Hepatocyte (in vitro differentiated cells): ENCODE measurements at places on chromosomes 6 and 20.

DNA sequence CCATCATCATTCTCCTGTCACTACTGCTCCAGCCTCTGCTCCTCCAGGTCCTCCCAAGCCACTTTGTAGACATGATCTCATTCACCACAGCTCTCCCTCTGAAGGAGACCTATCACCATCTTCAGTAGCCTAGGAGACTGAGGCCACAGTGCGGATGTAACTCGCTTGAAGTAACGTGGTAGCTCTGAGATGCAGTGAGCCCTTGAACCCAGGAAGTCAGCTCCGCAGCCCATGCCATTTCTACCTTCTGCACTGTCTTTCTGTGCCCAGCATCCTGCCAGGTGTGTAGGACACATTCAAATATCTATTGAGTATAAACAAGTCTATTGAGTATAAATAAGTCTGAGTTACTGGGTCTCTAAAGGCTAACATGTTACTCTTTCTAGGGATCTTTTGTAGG is 164.4 kb downstream of the CDH26 start:
- no peak for DNase-seq

DNA sequence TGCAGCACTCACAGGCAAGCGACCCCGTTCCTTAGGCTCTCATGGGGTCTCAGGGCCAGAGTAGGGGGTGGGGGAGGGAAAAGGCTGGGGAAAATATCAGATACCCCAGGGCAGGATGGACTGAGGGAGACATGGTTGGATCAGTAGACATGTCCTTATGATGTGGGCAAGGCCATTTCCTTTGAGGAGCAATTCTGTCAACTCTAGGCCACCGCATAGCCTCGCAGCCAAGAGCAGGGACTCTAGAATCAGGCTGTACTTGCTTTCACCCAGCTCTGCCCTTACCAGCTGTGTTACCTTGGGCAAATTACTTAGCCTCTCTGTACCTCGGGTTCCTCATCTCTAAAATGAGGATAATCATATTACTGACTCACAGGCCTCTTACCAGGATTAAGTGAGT is 2.2 kb upstream of the MAPK13 start:
- DNase-seq: no peak

GRCh38 chr6:1310628-1311399 is 1.1 kb upstream of the FOXQ1 start:
- peak; percentile 73 for DNase-seq

DNA sequence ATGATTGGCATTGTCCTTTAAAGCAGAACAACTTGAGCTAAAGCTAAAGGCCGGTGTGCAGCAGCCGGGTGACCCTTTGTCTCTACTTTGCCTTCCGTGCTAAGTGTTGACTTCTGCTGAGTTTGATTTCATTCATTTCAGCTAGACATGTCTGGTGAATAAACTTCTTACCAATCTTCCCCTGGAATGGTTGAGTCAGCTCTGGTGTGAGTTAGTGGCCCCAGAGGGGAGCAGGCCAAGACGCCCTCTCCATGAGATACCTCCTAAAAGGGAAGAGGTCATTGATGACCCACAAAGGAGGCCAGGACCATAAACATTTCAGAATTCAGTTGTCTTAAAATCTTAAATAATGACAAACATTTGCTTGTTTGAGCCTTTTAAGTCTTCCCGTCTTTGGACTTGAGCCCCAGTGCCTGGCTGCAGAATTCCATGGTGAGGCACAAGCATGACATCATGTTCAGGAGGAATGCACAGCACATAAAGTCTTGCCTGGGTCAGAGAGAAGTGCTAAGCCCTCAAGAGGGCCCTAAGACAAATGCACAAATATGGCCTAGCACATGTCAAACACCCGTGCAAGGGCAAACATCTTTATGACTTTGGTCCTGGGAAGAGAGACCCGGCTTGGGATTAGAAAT is 96.3 kb upstream of the NEDD9 start:
- DNase-seq: peak; percentile 52

DNA sequence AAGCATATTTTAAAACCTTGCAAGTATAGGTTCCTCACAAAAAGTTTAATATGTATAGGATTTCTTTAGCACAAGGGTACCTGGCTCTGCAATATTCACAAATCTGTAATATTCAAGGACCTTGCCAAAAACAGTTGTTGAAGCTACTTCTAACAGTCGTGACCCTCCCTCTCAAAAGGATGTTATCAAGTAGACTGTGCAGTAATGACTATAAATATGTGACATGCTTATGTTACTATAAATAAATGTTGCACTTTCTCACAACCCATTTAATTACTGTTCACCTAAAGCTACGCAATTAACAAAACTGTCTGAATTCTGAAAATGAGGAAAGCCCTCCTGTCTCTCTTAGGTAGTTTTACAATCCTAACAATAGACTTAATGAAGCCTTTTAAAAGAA is 41.8 kb downstream of the FYN start:
- DNase-seq: no peak

- no peak for DNase-seq
Observed at GRCh38 chr6:24788031-24788665, 10.6 kb downstream of the ARMH2 start.

GRCh38 chr20:64157878-64158277 is 6.4 kb upstream of the MYT1 start:
- DNase-seq: no peak

DNA sequence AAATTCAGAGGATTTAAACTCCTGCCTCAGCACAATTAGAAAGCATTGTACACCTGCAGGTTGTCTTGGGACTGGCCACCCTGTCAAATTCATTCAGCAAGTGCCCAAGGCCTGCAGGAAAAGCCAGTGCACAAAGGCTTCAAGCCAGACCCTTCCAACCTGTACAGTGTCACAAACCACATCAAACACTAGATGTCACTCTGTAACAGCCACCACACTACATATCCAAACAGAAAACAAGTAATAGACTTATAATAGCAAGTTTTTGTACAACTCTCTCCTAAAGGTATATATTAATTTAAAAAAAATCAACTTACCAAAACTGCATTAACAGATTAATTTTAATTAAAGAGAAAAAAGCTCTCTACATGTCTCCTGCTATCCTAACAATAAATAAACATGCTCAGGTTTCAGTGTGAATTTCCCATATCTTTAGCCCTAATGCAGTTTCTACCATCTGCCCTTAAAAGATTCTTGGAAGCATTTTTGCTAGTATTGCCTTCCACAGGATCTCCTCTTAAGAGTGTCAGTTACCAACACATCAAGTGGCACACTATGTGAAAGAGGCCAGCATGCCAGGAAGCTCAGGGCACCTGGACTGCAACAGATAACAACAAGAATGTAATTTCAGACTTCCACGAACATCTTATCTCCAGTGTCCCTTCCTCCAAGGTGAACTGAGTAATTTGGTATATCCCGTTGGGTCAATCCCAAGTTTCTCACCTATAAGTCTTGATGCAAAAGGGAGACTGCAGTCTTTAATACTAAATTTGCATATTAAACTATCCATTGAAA is 47.5 kb downstream of the RALGAPA2 start:
- peak; percentile 36 for DNase-seq

DNA sequence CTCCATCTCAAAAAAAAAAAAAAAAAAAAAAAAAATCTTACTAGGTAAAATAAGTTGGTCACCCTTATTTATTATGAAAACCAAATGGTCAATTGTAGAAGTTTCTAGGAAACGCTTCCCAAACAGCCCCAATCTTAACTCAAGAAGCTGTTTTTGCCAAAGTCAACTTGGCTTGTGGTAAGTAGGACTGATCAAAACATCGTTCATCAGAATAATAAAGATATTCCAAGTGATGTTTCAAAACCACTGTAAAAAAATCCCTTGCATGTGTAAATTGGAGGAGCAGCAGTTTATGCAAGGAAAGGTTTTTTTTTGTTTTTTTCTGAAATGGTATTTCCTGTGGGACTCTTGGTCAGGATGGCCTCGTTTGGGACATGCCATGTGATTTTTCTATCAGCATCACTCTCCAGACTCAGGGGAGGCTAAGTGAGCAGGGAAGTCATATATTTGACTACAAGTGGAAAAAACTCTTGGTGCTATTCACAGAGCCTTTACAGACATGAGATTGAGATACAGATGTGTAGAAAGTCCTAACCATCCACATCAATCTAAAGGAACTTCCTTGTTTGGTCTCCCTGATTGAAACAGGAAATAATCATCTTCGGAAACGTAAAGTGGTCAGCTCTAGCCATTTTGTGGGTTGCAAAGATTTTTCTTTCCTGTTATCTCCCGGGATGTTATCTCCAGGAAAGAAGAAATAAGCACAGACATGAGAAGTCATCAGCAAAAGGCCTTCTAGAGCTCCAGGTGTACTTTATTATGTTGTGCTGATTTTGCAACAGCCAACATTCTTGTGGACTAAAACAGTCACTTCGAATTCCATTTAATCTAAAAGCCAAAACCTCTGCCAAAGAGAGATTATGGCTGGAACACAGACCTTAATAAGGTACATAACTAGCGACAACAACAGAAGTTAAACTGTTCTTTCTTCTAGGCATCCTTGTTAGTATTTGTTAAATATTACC is 177.8 kb downstream of the EDN1 start:
- no peak for DNase-seq

DNA sequence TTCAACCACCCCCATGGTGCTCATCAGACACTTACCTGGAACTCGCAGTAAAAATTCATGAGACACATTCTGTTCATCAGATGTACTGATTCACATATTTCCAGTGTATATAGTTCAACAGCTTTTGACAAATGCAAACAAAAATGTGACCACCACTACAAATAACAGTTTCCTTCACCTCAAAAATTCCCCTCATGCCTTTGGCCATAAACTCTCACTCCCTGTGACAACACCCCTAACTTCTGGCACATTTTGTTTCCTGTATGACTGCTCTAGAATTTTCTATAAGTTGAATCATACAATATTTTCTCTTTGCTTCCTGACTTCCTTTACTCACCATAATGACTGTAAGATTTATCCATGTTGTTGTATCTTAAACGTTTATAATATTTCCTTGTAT is 63.7 kb downstream of the C6orf118 start:
- no peak for DNase-seq

- peak; percentile 13 for DNase-seq
Observed at GRCh38 chr6:7787137-7787608, 61.3 kb downstream of the BMP6 start.

DNA sequence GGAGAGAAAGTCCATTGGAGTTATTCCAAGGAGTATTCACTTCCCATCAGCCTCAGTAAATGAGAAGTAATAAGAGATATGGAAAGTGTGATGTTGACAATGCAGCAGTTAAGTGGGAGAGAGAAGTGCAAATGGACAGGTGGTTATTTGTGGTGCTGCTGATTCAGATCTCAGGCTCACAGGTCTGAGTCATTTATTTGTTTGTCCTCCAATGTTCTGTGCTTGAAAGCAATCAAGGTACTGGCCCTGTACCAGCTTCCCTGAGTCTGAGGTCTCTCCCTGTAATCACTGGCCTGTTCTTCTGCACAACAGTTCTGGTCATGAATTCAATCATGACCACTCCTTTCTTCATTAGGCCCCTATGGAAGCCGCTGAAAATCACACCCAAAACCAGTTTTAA is 827.7 kb downstream of the MAFB start:
- peak; percentile 15 for DNase-seq

- no peak for DNase-seq
Observed at GRCh38 chr6:167838207-167838748, 11.6 kb downstream of the AFDN start.

DNA sequence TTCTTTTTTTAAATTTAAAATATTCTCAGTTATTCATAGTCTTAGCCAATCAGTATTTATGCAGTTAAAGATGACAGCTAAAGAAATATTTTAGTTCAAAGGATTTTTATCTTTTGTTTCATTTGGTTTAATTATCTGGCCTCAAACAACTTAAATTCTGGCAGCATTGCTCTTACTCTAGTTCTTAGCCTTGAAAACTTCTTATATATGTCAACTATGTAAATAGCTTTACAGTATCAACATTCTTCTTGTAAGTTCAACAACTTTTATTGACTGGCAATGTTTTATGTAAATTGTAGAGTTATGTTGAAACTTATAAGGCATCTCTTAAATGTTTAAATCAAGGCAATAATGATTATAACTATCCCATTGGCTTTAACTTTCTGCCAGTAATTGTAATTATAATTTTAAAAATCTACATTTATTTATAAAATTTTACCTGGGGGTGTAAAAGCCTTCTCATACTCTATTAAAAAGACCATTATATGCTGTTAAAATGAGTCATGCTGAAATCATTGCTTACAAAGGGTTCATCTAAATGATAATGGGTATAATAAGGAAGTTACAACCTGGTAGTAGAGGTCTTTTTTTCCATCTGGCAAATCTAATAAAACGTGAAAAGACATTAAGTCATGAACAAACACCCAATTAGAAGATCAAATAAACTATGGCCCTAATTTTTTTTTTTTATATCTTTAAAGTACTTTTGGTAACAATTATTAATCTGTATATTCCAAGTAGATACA is 45.8 kb upstream of the FAM184A start:
- no peak for DNase-seq

GRCh38 chr20:8490076-8490830 is 358.2 kb downstream of the PLCB1 start:
- no peak for DNase-seq

DNA sequence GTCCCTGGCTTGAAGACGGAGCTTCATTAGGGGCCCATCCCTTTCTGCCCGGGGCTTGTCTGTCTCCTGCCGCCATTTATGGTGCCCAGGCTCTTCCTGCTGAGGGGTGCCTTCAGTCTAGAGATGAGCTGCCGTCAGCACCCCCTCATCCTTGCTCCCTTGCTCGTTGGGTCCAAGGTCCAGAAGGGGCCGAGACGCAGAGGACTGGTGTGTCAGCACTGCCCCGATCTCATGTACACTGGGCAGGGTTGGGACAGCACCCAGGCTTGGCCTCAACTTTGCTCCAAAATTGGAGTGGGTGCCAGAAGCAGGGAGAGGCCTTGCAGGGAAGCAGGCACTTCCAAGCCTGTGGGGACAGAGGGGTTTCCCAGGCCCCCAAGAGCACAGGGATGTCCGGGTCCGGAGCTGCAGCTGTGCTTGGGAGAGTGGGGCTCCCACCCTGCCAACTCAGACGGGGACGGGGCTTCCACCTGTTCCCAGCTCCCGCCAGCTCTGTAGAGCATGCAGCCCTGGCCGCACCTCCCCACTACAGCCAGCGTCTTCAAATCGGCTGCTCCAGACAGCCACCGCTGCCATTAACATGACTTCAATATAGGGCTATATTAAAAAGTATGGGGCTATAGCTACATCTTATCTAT is 488.8 kb downstream of the TENT5A start:
- no peak for DNase-seq

GRCh38 chr6:136994782-136995181 is 50.0 kb downstream of the IL20RA start:
- peak; percentile 13 for DNase-seq

- DNase-seq: no peak
Observed at GRCh38 chr6:29045075-29045474, at the start of gene OR2W1. Gene OR2W1, minus strand, starts transcription at chr6:29045175. Its CDS starts 0 bp downstream, at chr6:29045175.
